Activated naive CD4-positive, alpha-beta T cell treated with anti-CD3 and anti-CD28 coated beads, Interleukin-2, amount 50 U/mL, for 72 hours (primary cell): ENCODE measurements at places on chromosomes 16 and 17. TPM values are rescaled to one million over a fixed set of nuclear protein-coding genes. Genes with fewer than 3 reads are reported as not detected.

Gene EARS2
- 22.9 TPM for total RNA-seq

Gene PIGS
- total RNA-seq, result 44.1 TPM

Gene TAC4
- not detected for total RNA-seq

Gene STAC2
- total RNA-seq, result not detected

Gene SOST
- total RNA-seq, result not detected

Gene CD79B
- total RNA-seq, result 52.6 TPM

Gene CDH11
- not detected for total RNA-seq

Gene ZNF750
- not detected for total RNA-seq

Gene SPN
- total RNA-seq, result 145 TPM

DNA sequence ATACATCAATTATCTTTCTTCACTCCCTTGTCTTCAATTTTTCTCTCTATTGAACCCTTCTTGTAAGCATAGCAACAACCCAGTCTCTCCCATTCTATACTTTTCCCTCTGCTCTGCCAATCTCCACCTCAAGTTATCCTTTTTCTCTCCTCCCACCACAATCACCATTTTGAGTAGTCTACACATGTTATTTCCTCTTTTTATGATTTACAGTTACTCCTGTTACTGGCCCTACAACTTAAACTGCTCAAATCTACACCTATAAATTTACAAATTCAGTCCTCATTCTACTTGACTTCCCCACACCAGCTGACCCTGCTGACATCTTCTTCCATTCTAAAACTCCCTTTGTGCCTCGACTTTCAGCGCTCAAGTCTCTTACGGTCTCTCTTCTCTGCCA is 84.6 kb downstream of the SPAG9 start:
- DNase-seq, result no peak

GRCh38 chr17:16439303-16439791 is 24.0 kb downstream of the TRPV2 start:
- peak; percentile 24 for DNase-seq

DNA sequence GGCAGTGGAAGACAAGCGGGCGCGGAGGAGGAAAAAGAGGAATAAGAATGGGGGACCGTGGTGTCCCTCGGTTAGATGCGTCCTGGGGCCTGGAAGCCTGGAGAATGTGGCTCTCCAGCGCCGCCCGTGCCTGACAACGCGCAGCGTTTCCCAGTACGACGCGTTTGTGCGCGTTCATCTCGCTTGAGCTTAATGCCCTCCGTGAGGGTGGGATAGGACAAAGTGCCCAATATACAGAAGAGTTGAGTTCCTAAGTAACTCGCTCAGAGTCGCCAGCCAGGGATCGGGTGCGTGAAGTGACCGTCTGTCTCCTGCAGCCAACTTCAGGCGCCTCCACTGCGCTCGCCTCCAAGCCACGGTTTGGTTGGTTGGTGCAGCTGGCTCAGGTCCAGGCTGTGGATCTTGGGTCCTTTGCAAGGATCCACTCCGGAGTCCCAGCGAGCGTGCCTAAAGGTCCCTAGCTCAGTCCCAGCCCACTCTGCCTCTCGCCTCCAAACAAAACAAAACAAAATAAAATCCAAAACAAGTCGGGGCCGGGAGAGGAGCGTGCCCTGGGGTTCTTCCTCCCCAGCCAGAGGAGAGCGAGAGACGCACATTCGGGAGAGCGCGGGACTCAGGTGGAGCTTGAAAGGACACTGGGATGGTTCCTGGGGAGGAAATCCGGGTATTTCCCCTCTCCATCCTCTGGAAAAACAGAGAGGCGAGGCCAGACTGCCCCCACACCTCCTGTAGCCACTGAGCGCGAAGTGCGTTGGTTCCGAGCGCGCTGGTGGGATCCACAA is 974 bp downstream of the GALR2 start:
- DNase-seq, result no peak

DNA sequence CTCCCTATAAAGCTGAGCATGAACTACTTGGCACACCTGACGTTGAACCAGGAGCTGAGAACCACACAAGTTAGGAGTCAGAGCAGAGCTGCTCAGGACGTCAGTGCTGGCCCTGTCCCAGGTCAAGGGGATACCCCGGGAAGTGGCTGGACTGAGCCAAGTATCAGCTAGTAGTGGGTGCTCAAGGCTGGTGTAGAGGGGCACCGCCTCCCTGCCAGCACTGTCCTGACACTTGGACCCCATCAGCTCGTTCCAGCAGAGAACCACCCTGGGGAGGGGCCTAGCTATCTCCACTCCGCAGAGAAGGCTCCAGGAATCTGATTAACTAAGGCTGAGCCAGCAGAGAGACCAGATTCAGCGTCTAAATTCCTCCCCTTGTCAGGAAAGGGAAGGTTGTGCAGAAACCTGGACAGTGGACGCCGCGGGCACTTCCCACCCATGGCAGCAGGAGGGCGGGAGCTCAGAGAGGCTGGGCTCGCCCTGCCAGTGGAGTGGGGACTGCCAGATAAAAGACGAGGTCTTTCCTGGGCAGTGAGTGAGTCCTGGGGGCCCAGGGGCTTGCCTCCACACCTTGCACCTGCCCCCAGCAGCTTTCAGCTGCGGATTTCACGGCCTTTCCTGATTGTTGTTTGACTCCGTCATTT is 21.0 kb downstream of the C16orf90 start:
- DNase-seq, result no peak

- DNase-seq, result peak; percentile 59
Observed at GRCh38 chr16:68760671-68761275, 23.7 kb downstream of the CDH1 start.

GRCh38 chr17:35968520-35969054 is 12.7 kb downstream of the CCL16 start:
- no peak for DNase-seq

GRCh38 chr17:2580661-2581060 is 12.8 kb upstream of the PAFAH1B1 start:
- no peak for DNase-seq

DNA sequence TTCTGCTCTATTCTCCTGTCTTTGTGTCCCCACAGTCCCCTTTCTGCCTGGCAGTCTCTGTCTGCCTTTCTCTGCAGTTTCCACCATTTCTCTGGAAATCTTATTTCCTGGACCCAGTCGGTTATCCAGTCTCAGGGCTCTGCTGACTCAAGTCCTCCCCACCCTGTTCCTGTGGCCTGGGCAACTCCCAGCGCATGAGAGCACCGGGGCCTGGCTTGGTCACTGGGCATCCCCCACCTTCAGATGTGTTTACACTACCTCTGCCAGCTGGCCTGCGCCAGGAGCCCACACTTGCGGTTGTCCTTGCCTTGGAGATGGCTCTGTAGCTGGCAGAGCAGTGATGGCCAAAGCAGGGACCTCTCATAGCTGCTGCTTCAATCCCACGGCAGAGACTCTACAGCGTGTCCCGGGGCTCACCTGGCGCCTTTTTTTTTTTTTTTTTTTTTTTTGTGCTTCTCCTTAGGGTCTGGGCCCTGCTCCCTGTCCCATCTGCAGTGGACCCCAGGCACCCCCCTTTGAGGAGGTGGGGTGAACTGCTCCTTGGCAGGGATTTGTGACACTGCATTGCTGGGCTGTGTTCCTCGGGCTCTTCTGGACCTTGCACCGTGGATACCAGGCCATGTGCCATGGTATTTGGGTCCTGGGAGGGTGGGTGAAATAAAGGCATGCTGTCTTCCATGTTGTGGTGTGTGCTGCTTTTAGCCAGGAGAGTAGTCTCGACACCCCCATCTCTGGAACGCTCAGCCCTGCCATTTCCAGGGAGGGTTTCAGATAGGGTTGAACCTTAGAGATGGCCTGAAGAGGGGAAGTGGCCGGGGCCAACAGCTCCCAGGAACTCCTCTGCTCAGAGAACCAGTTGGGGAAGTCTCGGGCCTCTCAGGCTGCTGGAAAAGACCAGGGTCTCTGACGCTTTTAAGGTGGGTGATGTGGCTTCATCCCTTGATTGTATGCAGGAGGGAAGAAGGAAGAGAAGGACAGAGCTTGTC is 17.5 kb downstream of the GUCY2D start:
- DNase-seq, result no peak

DNA sequence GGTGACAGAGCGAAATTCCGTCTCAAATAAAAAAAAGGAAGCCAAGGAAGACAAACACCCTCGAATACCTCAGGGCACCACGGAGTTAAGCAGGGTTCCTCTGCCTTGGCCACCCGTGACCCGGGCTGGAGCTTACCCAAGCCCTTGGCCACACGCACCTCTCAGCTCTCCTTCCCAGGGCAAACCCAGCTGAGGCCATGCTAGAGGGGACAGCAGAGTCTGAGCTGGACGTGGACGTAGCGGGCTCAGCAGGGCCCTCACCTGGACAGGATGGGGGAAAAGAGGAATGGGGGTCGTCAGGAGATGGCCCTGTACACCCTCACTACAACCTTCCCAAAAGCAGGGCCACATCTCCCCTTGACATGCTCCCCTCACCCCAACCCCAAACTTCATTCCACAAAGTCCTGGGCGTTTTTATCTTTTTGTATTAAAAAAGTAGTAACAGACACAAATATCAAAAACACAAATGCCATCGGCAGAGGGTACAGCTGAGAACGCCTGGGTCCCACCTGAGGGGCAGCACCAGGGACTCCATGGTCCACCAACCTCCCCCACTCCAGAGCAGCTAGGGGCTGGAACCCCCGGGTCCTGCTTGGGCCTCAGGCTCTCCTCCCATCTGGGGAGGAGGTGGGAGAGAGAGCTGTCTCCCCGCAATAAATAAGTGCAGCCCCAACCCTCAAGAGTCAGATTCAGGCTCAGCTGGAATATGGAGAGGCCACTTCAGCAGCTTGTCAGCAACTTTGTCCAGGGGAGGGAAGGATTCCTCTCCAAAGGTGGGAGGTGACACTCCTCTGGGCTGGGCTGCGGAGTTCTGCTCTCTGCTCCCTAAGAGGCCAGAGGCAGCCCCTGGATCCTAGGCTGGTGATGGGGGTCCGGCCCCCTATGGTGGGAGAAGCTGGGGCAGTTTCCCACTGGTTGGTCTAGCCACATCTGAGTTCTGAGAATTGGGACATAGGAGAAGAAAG is 11.9 kb downstream of the PER1 start:
- no peak for DNase-seq

DNA sequence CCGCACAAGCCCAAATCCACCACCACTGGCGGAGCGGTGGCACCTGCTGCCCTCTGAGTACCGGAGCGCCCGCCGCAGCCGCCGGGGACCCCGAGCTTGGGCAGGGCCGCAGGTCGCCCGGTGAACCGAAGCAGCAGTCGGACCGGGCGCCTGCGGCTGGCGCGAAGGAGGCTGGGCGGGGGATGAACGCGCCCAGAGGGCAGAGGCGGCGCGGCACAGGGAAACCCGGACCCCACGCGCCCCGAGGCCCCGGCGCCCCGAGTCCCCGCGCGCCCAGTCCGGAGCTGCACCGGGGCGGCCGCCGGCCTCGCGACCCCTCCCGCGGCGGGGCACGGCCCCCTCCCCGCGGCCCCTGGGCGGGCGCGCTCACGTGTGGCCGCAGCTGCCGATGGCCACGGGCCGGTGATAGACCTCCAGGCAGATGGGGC is 393 bp downstream of the RNF166 start:
- DNase-seq, result no peak

GRCh38 chr17:3935140-3935542 is 18.9 kb upstream of the P2RX1 start:
- no peak for DNase-seq

DNA sequence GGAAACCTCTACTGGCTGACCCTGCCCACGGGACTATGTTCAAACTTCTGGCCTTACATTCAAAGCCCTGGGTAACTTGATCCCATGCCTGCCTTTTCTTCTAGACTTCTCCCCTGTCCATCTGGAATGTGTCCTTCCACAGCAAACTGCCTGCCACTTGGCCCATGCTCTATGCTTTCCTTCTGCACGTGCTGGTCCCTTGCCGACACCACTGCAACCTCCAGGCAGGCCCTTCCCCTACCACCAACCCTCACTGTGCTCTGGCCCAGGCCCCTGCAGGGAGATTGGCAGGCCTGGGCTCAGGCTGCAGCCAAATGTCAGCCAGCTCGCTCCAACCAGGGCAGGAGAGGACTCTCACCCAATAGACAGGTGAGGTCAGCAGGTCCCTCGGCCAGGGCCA is 11.0 kb downstream of the HSD11B2 start:
- DNase-seq, result no peak

DNA sequence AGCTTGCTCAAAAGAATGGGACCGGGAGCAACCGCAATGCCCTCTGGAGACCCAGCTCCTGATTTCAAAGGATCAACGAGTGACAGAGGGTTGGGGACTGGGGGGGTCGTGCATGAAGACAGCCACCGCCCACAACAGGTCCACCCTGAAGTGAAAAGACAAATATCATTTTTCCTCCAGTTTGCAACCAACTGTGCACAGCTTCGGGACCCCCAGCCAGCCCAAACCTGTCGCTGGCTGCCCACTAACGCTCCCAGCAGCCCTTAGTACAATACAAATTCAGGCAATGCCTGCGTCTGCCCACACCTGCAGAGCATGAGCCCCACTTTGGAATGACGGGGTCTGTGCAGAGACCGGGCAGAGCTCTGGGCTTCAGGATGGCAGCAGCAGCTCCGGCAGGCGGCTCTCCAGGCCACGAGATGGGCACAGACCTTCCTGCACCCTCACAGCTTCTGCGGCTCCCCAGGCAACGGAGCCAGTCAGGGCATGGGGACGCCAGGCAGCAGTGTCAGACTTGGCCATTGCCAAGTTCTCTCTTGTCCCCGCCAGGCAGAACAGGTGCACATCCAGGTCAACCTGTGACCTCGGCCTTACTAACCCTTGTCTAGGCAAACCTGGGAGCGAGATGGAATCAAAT is 60.1 kb downstream of the TBC1D16 start:
- peak; percentile 28 for DNase-seq

- no peak for DNase-seq
Observed at GRCh38 chr16:27080895-27081294, 14.2 kb downstream of the C16orf82 start.

DNA sequence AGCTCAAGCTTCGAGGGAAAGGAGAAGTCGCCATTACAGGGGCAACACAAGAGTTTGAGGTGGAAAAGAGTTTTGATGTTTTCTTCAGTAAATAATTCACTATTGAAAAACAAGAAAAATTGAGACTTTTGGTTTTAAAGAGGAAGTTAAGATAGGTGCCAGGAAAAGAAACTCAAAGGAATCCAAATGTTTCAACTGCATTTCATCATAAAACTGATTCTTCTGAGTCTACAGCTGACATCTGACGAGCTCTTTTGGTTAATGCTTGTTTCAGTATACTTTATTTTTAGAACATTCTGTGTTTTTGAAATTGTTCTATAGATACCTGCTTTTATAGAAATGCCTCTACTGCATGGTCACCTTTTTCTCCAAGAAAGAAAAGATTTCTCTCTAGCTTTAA is 54.0 kb downstream of the ERN1 start:
- DNase-seq, result no peak

DNA sequence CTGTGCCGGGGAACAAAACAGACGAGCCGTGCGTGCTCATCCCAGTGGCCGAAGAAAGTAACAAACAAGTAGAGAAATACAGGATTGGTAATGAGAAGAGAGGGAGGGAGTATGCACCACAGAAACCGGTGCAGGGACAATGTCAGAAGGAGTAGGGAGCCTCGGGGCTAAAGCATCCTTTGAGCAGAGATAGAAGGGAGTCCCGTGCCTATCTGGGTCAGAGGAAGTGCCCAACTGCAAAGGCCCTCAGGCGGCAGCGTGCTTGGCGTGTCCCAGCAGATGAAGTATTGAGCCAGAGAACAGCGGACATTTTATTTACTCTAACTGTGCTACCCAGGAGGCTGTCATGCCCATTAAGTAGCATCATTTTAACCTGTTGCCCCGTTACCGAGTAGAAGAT is 114.9 kb upstream of the CACNG5 start:
- no peak for DNase-seq
